ENCODE measurements at places on chromosomes 2 and 18. TPM values are rescaled to one million over a fixed set of nuclear protein-coding genes. Genes with fewer than 3 reads are reported as not detected.
A peak's percentile ranks its signal among the peaks of the same experiment; 100 is the strongest.

DNA sequence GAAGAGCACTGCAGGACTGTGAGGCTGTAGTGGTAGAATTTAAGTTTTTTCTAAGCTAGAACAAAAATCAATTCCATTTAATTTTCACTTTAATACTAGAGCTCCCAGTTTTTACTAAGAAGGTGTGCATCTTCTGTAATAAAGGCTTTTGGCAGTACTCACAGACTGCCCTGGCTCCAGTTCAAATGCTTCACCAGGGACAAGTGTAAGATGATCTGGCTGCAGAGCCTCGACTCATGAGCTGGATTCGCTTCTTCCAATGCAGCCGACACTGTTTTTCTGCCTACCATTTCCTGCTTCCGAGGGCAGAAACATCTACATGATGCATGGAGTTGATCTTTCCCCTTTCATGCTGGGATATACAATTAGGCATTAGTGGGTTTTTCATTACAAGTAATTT is 87.0 kb downstream of the FARSB start:
- DNase-seq, result no peak

GRCh38 chr18:9951022-9951859 is 37.4 kb downstream of the VAPA start:
- peak; percentile 20 for DNase-seq

DNA sequence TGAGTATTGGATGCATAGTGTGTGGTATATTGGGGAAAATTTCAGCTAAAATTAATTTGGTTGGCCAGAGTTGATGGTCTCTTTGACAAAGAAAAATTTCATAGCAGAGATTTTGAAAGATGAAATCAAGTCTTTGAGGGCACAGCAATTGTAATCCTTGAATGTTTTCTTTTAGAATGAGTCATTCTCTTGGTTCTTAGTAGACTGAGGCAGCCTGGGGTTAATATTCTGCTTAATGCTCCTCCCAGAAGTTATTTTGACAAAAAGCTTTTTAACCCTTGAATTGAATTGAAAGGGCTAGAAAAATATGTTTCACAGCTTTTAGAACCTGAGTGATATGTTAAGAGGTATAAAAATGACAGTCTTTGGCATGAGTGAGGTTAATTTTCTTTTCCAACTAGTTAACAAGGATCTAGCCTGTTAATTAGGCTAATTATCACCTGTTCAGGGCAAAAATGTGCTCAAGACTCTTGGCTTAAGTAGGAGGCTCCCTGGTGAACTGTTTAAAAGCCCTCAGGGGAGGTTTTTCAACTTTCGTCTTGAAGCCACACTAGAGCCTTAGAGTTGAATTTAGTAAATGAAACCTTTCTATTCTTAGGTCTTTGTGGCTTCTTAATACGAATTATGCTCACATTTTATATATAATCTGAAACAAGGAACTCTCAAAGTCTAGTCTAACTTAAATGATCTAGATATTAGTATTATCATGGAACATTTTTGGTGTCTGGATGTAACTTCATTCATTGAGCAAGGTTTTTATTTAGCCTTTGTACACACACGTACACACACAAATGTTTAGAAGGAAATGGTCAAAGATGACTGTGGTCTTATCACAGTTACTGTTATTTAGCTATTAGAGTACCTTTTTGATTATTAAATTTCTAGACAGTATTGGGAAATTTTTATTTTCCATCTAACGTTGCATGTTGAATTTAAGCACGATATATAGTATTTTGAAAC is 272.5 kb downstream of the ZNF407 start:
- no peak for DNase-seq

- no peak for DNase-seq
These were observed 11.3 kb downstream of the MBD5 start for GRCh38 chr2:148032215-148032614.

DNA sequence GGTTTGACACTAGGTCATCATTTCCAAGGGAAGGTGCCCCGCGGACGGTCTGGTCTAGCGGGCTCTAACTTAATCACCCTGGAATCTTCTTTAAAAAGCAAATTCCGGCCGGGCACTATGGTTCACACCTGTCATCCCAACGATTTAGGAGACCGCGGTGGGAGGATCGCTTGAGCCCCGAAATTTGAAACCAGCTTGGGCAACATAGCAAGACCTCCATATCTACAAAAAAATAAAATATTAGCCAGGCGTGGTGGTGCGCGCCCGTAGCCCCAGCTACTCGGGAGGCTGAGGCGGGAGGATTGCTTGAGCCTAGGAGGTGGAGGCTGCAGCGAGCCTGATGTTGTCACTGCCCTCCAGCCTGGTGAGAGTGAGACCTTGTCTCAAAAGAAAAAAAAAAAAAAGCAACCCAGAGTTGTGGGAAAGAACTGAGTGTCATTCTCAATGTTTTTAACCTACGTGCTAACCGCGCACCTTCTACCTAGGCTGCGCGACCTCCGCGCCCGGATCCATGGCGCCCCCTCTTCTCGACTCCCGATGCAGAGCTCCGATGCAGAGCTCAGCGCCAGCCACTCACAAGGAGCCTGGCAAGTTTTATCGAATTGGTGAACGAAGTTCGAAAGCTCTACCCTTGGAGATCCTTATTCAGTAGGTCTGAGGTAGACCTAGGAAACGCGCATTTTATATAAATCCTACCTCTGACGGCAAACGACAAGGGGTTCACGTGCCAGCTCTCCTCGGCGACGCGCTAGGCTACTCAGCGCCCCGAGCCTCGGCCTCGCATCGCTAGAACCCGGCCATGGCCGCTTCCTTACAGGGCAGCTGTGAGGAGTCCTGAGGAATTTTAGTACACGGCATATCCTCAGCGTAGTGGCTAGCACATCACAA is 888 bp upstream of the TWSG1 start:
- no peak for DNase-seq

DNA sequence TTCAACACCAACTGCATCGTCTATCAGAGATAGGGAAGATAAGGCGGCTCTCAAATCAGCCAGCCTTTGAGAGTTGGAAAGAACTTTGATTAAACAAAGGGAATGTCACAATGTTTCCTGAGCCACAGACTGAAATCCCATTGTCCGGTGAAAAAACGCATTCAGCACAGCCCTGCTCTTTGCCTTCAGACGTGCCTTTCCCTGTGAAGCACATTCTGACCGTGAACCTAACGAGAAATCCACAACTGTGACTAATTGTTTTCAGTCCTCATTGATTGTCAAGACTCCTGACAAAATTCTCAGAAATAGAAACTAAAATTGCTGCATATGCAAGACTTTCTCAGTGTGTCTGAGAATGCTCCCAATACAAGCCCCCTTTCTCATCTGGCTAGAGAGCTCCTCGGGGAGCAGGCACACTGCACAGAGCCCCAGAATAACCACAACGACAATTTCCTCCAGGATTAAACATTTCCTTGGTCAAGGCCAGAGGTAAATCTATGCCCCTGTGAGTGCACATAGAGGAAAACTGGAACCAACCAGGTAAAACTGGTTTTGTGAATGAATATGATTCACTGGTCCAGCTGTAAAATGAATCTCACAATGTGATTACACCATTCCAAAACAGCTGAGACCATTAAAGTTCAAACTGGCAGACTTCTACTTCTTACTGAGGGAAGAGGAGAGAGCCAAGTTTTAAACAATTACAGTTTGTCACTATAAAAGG is 561.9 kb upstream of the ID2 start:
- DNase-seq, result no peak

DNA sequence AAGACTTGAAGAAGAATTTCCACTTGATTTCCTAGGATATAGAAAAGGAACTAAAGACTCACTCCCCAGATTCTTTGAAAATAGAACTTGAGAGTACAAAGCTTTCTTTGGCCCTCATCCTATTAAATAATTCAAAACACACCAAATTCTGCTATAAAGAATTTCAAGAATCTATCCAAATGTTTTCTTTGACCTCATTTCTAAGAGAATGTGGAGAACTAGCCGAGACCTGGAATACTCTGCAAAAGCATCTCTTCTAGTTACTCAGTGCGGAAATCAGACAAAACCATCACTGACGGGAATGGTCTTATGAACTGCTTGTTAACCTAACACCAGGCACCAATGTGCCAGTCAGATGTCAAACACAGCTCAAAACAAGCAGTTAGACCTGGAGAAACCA is 44.2 kb upstream of the ARL5A start:
- no peak for DNase-seq

DNA sequence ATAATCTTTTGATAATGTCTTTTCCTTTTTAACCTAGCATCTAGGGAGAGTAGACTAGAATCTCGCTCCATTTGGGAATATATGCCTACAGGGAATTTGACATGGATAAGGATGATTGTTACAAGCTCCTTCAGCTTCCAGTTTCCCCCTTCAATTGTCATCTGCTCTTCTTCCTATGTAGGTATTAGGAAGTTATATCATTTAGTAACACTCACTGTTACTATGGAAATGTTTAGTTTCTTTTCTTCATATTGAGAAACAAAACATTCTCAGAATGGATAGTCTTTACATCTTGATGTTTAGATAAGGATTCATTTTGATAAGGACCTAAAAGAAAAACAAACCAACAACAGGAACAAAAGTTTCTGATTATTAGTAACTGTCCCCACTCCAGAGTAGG is 127.6 kb downstream of the PHLPP1 start:
- DNase-seq, result no peak

DNA sequence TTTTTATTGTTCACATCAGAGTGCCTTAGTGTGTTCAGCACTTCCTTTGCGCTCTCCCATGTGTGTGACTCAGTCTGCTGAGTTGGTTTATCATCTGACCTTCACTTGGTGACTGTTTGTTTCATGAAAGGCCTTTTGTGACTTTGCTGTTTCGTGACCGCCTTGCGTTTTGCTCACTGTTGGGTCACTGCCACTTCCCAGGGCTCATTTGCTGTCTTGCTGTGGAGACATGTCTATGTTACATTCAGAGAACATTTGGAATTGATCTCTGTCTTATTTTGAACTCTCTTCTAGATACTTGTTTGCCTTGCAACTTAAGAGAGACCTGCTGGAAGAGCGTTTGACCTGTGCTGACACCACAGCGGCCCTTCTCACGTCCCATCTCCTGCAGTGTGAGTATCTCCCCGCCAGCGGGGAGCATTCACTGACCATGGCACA is 54.7 kb downstream of the FARP2 start:
- no peak for DNase-seq

GRCh38 chr2:169275696-169276444 is 86.5 kb downstream of the LRP2 start:
- no peak for DNase-seq

DNA sequence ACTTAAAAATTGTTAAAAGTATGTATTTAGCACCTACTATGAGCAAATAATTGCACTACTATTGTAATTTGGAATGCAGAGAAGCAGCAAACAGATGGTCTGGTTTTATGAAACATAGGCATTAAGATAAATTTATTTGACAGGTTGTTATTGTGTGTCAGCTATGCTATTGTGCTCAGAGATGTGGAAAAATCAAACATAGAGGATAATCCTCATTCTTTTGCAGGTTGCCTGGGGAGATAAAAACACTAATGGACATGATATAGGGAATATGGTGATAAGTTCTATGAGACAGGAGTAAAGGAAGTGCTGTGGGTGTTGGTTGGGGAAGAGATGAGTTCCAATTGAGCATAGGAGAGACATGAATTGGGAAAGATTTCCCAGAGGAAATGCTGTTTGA is 71.3 kb downstream of the PPP1R1C start:
- no peak for DNase-seq

DNA sequence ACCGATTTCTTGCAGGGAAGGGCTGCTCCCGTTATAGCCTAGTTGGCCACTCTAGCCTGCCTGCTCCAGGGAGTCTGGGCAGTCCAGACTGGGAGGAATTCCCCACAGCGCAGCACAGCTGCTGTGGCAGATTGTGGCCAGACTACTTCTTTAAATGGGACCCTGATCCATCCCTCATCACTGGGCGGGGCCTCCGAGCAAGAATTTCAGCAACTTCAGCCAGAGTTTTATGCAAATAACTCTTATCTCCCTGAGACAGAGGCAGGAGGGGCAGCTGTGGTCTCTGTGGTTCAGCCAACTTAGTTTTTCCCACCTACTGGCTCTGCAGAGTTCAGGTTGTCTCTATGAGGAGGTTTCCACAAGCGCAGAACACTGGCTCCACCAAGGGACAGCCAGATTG is 1583.2 kb downstream of the SUCLG1 start:
- no peak for DNase-seq

- DNase-seq, result no peak
These were observed 38.2 kb downstream of the RMC1 start for GRCh38 chr18:23541349-23542093.

DNA sequence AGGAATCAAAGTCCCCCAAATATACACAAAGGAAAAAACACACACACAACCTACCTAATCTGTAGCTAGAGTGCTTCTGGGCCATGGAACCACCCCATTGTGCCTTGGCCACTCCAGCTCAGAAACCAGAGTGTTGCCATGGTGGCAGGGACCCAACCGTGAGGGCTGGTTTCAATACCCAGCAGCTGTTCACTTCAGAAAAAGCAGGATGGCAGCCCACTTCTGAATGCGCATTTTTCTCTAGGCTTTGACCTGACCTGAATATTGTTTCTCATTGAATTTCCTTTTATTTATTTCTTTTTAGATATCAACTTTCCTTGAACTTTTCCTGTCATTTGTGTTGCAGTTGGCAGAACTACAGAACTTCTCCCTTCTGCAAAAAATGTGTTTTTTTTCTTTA is 43.0 kb upstream of the EHBP1 start:
- no peak for DNase-seq

The DUSP11 gene
- polyA plus RNA-seq, result 49.0 TPM

The ABCB11 gene
- polyA plus RNA-seq, result not detected

The CIB4 gene
- polyA plus RNA-seq, result not detected

The SNORC gene
- polyA plus RNA-seq, result not detected

All from naive thymus-derived CD8-positive, alpha-beta T cell (primary cell).